ENCODE measurements at places on chromosomes 1 and 21.

DNA sequence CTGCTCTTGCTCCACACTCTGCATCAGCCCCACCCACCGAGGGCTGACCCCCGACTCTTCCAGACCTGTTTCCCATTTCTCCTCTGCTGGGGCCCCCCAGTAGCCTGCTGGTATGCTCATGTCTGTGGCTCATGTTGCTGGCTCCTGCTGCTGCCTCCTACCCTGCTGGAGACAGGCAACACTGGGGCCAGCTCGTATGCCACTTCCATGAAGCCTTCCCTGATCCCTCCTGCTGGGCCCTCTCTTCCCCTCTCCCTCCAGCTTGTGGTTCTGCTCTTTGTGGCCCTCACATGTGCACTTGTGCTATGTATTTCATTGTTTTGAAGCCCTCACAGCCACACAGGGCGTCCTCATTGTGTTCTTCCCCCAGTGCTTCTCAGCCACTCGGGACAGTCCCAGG is 40.5 kb downstream of the CNN3 start:
- DNase-seq: no peak

- DNase-seq: peak; percentile 49
Observed at GRCh38 chr1:32733582-32734321, 31.2 kb upstream of the SYNC start.

GRCh38 chr1:169109561-169110134 is 3.2 kb downstream of the ATP1B1 start:
- DNase-seq: no peak

DNA sequence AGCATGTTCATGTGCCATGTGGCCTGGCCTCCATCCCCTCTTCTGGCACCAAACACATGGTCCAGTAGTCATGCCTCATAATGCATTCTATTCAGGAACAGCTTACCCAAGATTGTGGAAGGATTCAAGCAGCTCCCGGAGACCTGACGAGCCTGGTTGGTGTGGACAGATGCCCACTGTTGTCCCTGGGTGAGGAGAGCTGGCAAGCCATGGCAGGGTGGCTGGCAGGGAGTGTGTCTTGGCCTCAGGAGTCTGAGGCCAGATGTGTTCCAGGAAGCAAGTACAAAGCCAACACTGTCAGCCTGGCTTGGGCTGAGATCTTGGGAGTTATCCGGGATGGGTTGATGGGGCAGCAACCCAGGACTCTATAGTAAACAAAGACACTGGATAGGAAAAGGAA is 7.3 kb upstream of the FABP3 start:
- DNase-seq: no peak

GRCh38 chr1:40786171-40786994 is 2.8 kb downstream of the KCNQ4 start:
- no peak for DNase-seq

GRCh38 chr21:44901391-44902074 is 19.2 kb downstream of the ITGB2 start:
- DNase-seq: no peak

- no peak for DNase-seq
Observed at GRCh38 chr1:231611111-231611510, 15.5 kb upstream of the DISC1 start.

DNA sequence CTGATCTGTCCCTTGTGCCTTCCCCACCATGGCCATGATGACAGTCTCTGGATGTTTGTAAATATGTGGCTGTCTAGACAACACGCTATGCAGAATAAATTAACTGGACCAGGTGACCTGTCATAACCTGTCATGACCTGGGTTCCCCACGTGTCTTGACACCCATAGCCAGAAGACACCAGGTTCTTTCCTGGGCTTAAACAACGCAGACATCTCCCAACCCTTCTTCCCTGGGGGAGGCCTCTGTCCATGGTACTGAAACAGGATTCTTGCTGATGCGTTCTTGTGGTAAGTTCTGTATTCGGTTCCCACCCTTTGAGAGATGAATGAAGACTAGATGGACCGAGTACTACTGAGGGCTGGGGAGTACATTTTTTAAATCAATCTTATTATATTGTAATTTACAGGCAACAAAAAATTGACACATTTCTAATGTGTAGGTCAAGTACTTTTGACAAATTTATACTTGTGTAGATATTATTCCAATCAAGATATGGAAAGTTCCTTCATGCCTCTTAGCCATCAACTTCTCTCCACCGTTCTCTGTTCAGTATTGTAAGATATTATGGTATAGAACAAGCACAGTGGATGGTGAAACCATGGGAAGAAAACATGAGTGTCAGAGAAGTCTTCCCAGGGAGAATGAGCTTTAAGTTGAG is 738.8 kb downstream of the PTPRU start:
- DNase-seq: peak; percentile 46
